ENCODE measurements at places on chromosomes 12 and 14.
A peak's percentile ranks its signal among the peaks of the same experiment; 100 is the strongest.

DNA sequence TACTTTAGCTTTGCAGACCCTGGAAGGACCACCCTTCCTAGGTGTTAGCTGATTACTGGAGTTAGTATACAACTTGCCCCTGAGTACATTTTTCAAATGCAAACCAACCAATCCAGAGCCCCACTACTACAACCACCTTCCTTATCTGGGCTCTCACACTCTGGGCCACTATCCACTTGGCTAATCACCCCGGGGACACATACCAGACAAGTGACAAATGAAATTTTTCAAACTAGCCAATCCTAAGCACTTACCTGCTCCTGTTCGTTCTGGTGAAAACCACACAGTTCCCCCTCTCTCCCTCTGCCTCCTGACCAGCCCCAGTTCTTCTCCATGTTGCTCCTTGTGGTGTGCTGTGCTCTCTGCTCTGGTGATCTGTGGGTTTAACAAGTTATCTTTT, 140.4 kb downstream of the CNTN1 start:
- DNase-seq, result no peak

DNA sequence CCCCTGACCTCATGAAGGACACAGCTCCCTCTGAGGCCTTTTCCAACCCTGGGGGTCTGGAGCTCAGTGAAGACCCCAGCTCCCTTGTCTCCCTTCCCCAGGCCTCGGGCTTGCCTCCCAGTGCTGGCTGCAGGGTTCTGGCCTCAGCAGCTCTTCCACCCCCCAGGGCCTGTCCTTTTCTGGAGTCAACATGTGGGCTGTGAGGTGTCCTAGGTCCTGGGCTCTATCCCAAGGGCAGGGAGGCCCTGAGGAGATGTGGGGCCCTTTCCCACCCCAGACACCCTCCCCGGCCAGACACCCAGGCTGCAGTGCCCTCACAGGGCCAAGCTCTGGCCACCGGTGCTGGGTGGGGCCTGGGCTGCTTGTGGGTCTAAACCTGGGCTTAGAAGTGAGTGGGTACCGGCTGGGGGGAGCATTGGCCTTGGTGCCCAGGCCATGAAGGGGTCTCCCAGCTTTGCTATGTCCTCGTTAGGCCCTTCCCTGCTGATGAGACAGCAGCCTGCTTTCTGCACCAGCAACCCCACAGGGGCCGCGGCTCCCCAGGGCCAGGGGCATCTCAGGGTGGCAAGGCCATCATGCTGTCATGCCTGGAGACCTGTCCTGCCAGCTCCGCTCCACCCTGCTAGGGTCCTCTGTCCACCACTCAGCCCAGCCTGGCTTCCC, 2.7 kb upstream of the CRIP2 start:
- DNase-seq, result no peak

GRCh38 chr14:23154964-23155587, 28.4 kb downstream of the SLC7A8 start:
- peak; percentile 80 for DNase-seq

- DNase-seq, result no peak
These were observed 10.7 kb downstream of the DDX47 start for GRCh38 chr12:12823811-12824210.

DNA sequence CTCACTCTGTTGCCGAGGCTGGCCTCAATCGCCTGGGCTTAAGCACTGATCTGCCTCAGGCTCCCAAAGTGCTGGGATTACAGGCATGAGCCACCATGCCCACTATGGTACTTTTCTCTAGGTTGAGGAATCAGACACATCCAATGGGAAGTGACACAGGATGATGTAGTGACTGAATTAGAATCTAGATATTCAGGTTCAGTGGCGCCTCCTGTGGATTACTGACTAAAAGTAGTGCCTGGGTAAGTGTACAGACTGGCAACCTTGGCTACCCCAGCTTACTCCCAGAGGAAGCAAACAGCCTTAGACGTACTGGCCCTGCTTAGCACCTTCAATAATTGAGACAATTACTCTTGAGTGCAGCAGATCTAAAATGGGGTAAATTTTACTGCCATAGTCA, 22.8 kb downstream of the GALNT8 start:
- DNase-seq, result no peak
